ENCODE measurements at places on chromosomes 1 and 21. TPM values are rescaled to one million over a fixed set of nuclear protein-coding genes. Genes with fewer than 3 reads are reported as not detected.

- no peak for DNase-seq
Observed at GRCh38 chr1:2853711-2854110, 52.2 kb upstream of the TTC34 start.

GRCh38 chr21:26769613-26770188, 75.5 kb downstream of the ADAMTS1 start:
- peak; percentile 42 for DNase-seq

Gene HHIPL2
- total RNA-seq, result not detected

Gene ZBTB8OS
- 55.1 TPM for total RNA-seq

DNA sequence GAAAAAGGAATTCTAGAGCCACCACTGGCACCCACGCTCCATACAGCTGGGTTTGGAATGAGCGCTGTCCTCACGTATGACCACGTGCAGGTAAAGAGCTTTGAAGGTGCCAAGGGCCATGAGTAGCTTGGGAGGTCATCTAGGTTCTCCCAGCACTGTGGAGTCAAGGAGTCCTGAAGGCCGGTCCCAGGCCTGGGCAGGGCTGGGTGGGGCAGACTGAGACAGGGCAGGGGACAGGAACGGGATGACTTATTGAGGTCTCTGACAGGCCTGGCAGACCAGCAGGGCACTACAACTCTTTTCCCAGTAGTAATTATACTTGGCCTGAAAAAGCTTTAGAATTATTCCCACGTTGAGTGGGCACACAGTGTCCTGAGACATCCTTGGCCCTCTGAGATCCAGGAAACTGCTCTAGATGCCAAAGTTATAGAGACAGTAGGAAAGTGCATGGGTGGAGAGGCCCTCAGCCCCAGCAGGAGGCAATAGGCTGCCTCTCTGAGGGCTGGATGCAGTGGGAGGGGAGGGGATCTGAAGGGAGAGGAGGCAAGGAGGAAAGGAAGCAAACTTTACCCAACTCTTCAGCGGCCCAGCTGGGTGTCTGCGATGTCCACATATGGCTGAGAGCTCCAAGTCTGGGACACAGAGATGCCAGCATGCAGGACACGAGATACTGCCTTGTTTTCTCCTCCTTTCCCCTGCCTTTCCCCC, 1.8 kb upstream of the CDA start:
- DNase-seq, result no peak

DNA sequence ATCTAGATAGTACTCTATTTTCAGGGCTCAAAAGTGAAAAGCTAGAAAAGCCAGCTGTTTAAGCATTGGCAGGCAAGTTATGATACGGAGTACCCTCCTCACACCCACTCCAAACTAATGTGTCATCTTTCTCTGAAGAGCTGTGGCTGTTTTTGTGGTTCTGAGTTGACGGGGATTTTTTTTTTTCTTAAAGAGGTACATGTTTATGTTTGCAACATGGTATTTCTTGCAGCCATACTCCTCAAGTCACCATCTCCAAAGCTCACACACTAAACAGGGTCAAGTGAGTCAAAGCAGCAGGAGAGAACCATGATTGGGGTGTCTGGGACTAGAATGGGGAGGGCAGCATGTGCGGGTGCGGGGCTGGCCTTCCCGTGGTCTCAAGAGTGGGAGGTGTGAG, 347.2 kb downstream of the DISC1 start:
- DNase-seq, result no peak

Gene OR14K1
- not detected for total RNA-seq

DNA sequence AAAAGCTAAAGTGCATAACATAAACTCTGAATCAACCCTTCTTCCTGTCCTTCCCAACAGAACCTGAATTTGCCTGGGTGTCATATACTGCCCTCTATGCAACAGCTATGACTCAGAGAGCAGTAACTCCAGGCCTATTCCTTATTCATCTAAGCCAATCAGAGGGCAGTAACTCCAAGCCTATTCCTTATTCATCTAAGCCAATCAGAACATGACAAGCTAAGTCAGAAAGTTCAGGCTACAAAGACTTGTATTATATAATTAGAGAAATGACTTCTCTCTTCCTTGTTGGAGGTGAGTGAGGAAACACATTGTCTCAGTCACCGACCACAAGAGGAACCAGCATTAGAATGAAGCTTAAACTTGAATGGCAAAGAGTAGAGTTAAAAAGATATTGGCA, 26.2 kb upstream of the TADA1 start:
- DNase-seq, result no peak

- peak; percentile 81 for DNase-seq
Observed at GRCh38 chr1:3530926-3531818, 76.7 kb downstream of the ARHGEF16 start.

DNA sequence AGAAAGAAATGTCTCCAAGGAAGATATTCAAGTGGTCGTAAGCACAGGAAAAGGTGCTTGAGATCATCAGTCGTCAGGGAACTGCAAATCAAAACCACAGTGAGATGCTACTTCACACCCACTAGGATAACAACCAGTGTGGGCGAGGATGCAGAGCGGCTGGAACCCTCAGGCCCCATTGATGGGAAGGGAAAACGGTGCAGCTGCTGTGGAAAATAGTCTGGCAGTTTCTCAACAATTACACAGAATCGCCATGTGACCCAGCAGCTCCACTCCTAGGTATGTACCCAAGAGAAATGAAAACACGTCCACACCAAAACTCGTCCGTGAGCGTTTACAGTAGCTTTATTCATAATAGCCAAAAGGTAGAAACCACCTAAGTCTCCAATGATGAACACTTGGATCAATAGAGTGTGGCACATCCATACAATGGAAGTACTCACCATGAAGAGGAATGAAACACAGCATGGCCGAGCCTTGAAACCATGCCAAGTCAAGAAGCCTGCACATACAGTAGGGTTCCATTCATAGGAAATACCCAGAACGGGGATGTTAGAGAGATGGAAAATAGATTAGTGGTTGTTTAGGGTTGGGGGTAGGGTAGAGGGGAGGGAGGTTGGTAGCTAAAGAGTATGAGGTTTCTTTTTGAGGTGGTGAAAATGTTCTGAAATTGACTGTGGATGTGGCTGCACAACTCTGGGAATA, 6.1 kb downstream of the DFFB start:
- DNase-seq, result no peak

GRCh38 chr21:39385299-39386145, 36.6 kb upstream of the HMGN1 start:
- peak; percentile 24 for DNase-seq

- no peak for DNase-seq
Observed at GRCh38 chr21:38797470-38797869, 8.3 kb upstream of the ETS2 start.

GRCh38 chr21:32597205-32597604, 11.9 kb upstream of the TCP10L start:
- DNase-seq, result no peak

DNA sequence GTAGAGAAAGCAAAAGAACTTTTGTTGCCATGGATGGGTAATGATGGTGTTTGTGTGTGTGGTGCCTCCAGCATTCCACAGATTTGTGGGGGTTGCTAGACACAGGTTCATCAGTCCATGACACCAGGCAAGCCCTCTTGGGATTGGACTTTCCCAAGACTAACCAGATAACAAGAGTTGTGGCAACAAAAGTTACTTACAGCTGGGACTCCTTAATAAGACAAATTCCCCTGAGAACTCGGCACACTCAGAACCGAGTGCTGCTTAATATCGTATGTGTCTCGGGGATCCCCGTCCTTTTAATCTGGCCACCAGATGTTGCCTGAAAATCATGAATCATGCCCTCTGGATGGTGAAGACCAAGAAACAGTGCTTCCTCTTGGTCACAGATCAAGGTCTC, 193.3 kb downstream of the AJAP1 start:
- DNase-seq, result no peak

Gene ZNF593OS
- total RNA-seq, result not detected

- no peak for DNase-seq
Observed at GRCh38 chr1:152411134-152411533, 2.9 kb downstream of the CRNN start.

Gene GABRD
- not detected for total RNA-seq

- DNase-seq, result peak; percentile 65
Observed at GRCh38 chr1:226029093-226029496, 30.0 kb upstream of the SDE2 start.

DNA sequence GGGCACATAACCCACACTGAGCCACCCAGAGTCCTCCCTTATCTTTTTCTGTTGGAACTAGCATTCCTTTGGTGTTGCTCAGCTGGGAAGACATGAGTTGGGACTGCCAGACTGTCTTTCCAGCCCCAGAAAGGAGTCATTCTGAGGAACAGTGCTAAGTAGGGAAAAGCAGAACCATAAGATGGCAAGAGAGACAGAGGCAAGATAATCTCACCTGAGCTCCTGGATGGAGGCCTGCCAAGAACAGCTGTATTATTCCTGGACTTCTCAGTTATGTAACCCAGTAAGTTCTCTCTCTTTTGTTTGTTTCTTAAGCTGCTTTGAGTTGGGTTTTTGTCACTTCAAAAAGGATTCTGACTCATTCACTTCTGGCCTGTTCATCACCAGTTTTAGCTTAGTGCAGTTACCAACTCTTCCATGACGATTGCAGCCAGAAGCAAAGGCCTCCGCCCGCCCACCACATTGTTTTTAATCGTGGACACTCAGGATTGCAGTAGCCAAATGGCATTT, 134.4 kb downstream of the OMA1 start:
- DNase-seq, result no peak

- no peak for DNase-seq
Observed at GRCh38 chr1:212514056-212514614, 81.4 kb downstream of the NENF start.

DNA sequence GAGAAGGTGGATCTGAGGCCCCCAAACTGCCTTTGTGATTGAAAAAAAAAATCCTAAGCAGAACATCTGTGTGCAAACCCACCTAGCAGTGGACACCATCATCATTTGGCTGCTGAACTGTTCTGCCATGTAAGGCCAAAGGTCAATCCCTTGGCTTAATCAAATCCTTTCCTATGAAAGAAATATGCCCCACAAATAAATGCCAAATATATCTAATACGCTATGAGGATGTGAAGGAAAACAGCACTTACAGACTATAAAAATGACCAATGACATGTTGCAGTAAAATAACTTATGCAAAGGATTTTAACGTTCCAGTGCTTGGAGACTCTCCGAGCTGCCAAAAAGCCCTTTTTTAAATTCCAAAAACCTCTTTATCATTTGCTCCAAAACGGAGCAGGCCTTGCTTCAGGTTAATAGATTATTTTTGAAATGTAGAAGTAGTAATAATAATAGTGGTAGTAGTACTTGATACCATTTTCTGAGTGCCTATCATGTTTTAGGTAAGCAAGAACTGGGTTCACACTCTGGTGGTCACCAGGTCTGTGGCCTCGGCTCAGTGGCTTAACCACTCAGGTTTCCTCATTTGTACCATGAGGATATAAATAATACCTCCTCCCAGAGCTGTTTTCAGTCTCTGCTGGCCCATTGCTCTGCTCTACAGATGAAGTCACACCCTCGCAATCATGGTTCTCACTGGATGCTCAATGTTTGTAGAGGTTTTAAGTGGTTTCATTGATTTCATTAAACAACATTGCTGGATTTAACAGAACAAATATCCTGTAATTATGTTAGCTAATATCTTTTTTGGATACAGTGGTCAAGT, 47.9 kb upstream of the EDEM3 start:
- no peak for DNase-seq

DNA sequence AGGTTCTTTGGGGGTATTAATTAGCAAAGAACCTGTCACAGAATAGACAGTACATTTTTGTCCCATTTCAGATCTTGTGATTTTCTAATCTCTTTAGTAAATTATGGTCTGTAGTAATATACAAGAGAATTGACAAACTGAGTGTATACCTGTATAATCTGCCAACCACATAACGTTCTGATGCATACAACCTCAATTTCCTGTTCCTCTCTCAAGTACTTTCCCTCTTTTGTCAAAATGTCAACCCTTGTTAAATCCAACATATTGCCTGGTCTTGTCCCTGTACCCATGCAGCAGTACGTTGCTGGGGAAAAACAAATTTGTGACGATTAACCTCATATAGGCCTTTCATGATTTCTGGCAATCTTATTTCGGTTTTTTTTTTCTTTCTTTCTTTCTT, 1.1 kb downstream of the ARV1 start:
- no peak for DNase-seq

- no peak for DNase-seq
Observed at GRCh38 chr1:6507461-6507911, 16.0 kb upstream of the PLEKHG5 start.

Gene DSCAM
- not detected for total RNA-seq

- peak; percentile 94 for DNase-seq
Observed at GRCh38 chr1:155050560-155051341, at the start of gene ADAM15. TSS of gene ADAM15 (plus strand) at chr1:155051316. CDS start at chr1:155051387, 71 bp downstream.

Gene ZNF697
- total RNA-seq, result not detected

DNA sequence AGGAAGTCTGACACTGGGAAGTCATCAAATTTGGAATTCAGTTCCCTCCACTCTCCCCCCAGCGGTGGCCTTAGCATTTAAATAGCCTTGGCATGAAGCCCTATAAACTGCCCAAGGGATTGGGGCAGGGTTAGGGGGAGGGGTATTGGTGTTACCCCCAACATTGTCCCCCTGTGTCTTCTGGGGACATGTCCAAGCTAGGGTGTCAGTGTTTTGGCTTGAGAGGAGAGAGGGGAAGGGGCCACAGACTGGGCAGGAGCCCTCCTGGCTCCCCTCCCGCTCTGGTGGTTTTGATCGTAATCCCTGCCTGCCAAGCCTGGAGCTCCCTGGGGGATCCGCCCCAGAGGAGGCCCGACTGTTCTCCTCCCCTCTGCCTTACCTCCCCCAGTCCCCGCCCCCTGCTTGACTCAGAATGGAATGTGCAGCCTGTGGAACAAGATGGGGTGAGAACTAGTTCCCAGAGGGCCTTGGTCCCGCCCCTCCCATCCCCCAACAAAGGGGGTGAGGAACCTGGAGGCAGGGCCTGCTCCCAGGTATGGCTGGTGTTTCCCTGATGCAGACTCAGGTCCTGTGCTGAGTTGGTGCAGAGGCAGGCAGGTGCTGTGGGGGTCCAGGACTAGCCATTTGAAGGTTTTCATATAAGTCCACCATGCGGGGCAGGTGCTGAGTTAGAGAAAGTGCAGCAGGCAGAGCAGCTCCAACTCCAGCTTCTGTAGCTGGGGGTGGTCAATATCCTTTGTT, 7.4 kb downstream of the SOX13 start:
- DNase-seq, result no peak

Gene CRYAA
- not detected for total RNA-seq

Gene GART
- total RNA-seq, result 119 TPM

Gene RHBDL2
- total RNA-seq, result not detected

- DNase-seq, result no peak
Observed at GRCh38 chr1:6142734-6143133, 37.4 kb downstream of the CHD5 start.

DNA sequence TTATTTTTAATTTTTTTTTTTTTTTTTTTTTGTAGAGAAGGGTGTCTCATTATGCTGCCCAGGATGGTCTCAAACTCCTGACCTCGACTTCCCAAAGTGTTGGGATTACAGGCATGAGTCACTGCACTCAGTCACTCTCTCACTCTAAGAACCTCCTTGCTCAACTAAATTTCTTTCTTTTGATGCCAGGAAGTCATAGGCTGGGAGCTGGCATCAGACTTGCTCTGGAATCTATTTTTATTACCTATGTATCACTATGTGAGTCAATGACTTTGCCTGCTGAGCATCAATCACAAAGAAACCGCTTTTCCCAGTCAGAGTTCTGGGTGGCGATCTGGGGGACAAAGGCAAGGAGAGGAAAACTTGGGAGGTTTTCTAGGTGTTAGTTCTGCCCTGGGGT, 35.5 kb upstream of the PARP1 start:
- no peak for DNase-seq

Gene F13B
- not detected for total RNA-seq

Gene CFH
- not detected for total RNA-seq

Gene CELA2B
- total RNA-seq, result not detected

Gene OR14A16
- not detected for total RNA-seq

Gene CFAP126
- total RNA-seq, result not detected

Gene CYYR1
- total RNA-seq, result not detected

Gene TACSTD2
- not detected for total RNA-seq

All from Karpas-422 (cell line).